Lower leg skin (tissue), 4 donors: ENCODE measurements at places on chromosomes 6 and 20. TPM values are rescaled to one million over a fixed set of nuclear protein-coding genes. Genes with fewer than 3 reads are reported as not detected.

DNA sequence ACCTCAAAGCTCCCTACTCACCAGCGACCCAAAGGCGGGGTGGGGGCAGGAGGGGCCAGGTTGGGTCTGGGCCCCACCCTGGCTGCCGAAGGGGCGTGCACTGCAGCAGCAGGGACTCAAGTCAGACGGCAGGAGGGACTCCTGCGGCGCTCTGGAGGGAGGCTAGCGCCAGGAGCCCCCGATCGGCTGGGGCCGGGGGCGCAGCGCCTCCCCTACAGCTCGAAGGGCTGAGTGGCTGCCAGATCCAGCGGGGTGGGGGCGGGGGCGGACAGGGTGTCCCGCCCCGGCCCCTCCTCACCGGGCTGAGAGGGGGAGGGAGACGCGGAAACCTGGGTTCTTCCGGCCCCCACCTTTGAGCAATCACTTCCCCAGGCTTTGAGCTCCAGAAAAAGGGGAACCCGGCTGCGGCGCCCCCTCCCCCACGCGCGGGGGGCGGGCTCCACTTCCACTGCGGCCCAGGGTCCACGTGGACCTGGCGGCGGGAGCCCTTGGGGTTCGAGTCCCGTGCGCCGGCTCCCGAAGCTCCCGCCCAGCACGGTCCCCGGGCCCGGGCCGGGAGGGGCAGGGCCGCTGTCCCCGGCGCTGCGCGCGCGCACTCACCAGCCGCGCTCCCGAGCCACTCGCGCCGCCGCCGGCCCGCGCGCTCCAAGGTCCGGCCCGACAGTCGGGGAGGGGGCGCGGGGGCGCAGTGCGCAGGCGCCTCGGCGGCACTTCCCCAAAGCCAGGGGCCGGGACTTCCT lies at the start of gene RGS19:
RGS19 (minus strand) TSS at position 246 of the 740 bp plus-strand sequence. CDS start 2,632 bp downstream, outside the sequence.
- peak; percentile 94 for DNase-seq

- peak; percentile 47 for DNase-seq
Observed at GRCh38 chr6:112016320-112016719, 37.6 kb upstream of the CCN6 start.

DNA sequence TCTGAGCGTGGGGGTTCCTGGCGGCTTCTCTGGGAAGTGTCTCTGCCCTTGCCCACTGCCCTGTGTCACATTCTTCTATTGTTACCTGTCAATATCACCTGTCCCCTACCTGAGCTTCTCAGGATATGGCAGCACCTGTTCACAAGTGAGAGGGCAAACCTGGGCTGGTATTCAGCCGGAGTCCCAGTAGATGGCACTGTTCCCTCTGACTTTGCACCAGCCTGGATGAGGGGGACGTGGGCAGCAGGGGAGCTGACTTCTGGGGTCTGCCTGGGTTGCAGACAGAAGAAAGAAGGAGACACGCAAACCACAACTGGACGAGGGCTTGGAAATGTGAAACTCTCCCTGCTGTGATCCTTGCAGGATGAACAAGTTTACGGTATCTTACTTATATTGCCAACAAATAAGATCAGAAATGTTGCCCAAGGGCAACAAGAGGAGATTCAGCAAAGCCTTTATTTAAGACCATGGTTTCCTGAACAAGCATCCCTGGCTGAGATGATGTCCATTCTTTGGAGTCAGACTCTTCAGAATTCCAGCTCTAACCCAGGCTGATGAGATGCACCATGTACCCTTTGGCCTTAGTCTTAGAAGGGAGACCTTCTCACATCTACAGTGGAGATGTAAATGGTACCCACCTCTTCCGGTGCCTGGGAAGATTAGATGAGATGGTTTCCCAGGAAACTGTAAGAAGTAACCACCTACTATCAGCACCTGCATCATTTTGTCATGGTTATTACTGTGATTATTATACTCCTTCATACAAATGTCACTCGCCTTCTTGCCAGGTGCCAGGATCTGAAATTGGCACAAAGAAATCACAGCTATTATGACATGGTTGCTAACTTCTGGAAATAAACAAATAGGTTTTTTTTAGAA lies 400.0 kb upstream of the CDH4 start:
- DNase-seq = peak; percentile 34

DNA sequence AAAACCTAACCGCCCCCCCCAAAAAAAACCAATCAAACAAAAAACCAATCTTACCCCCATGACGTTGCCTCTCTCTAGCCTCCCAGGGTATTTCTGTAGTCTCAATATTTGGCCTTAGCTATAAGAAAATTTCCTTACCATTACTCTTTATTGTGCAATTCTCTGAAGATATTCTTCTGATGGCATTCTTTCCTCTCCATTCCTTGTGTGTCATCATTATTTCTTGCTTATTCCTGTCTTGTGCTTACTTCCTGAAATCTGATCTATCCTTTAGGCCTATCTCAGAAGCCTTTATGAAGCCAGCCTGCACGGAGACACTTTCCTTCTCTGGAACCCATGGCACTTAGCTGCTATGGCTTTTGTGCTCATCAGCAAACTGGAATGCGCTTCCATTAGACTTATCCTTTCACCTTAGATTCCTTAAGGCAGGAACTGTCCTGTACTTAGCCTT lies 65.9 kb upstream of the DDR1 start:
- no peak for DNase-seq

DNA sequence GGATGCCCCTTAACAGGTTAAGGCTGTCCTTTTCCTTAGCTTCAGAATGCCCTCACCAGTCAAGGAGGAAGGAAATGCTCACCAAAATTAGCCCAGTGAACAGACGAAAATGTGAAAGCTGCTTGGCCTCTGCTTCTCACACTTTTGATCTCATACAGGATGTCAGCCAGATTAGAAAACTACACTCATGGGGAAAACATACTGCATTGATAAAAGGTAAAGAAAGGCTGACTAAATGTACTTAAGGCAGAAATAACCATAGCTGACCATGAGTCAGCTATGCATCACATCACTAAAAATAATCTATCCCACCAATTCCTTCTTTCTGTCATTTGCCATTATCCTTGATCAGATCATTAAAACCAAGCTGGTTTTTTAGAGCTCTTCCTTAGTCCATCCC lies 198.4 kb upstream of the TENT5A start:
- no peak for DNase-seq

GRCh38 chr6:63097222-63097621 lies 114.0 kb upstream of the FKBP1C start:
- no peak for DNase-seq

GRCh38 chr6:135282395-135282794 lies 101.3 kb downstream of the MYB start:
- DNase-seq = no peak

DNA sequence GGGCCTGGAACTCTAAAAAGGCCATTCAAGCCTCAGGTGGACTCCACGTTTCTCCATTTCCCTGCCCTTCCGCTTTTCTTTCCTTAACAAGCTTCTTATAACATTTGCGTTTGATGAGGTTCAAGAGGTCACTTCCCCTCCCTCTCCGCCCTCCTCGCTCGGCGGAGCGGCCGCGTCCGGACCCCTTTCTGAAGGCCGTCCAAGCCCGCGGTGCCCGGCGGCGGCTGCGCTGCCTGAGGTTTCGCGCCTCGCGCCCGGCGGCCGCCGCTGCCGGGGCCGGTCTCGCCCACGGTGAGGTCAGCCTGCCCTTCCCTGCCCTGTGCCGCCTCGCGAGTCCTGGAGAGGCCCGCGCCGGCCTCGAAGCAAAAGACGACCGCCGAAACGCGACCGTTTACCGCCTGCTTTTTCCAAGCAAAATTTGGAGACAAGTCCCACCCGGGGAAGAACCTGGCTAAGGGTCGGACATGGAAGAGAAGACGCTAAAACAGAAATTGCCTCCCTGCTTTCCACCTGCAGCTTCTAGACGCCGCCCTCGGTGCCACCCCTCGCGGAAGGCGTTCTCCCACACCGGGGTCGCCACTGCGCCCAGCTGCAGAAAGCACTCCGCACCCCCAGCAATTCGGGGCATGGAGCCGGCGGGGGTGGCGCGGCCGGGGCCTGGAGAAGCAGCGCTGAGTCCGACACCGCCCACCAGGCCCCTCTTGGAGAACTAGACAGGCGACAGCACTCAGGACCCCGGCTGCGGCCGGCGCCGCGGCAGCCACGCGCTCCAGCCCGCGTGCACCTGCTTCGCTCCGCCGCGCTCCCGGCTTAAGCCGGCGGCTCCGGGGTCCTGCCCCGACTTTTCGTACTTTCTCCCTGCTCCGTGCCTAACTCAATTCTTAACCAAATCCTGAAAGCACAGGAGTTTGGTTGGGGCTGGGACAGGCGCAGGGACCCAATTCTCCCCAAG lies 11.0 kb upstream of the FOXF2 start:
- no peak for DNase-seq

- no peak for DNase-seq
Observed at GRCh38 chr6:124203812-124204167, 400.1 kb downstream of the NKAIN2 start.

GRCh38 chr6:158047127-158047518 lies 65.5 kb downstream of the SYNJ2 start:
- DNase-seq = no peak

DNA sequence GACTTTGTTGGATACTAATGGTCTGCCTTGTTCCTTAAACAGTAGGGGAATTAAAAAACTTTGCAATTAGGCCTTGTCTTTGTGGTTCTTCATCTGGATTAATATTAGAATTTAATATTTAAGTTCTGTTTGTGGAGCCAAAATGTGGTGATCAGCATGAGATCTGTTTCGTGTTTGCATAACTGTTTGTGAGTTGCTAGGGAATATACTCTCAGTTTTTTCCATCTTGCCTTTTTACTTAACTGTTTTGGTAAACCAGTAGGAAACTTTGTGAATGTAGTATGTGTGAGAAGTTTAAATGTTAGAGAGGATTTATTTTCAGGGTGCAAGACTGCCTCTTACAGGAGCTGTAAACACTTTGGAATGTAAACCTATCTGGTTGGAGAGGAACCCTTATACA lies 35.6 kb downstream of the LRRC1 start:
- DNase-seq = no peak

- no peak for DNase-seq
Observed at GRCh38 chr6:63504777-63505384, 67.4 kb upstream of the LOC128125822 start.

- DNase-seq = no peak
Observed at GRCh38 chr20:3521852-3522740, 51.3 kb downstream of the ATRN start.

DNA sequence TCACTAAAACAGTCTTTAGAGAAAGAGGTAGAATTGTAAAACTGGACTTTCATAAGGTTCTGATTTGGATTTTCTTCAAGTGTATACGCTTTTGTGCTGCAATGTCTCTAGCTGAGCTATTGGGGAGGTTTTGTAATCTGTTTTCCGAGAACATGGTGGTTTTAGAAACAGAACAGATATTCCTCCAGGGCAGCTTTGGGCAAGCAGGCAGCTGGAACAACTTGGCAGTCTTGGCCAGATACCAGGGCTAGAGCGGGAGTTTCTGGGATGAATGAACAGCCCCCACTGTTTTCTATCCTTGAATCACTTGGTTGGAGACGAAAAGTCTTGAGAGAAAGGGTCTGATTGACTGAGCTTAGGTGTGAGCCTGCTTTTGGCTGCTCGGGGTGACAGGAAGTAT lies 17.1 kb upstream of the ARMC2 start:
- no peak for DNase-seq

GRCh38 chr6:19664878-19665612 lies 172.1 kb upstream of the ID4 start:
- DNase-seq = no peak

GRCh38 chr6:75275067-75275466 lies 9.5 kb downstream of the TMEM30A start:
- DNase-seq = no peak

DNA sequence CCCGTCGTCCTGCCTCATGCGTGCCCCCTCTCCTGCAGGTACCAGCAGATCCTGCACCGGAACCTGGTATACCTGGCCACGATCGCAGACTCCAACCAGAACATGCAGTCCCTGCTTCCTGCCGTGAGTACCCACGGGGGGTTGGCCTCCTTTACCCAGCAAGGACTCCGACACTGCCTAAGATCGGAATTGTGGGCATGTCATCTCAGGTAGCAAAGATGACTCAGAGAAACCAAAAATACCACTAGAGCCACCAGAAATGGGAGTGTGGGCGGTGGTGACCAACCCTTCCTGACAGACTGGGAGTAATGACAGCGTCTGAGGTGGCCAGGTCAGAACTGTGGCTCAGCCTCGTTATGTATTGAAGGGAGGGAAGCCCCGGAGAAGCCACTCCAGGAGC lies 16.3 kb downstream of the SS18L1 start:
- DNase-seq = no peak

DNA sequence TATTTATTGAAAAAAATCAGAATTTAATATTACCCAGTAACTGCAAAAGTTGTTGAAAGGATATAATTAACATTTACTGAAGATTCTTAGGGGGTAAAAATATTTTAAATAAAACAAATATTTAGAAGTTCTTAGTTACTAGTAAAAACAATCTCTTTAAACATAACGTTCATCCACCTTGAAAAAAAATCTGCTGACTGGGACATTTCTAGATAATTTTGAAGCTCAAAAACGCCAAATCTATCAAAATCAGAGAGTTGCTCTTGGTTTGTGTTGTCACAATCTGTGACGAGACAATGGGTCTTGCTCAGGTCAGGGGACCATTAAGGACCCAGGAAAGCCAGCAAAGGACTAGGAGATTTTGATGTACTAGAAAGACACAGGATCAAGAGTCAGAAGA lies 177.0 kb downstream of the BACH2 start:
- no peak for DNase-seq

GRCh38 chr20:7137395-7138151 lies 370.1 kb downstream of the BMP2 start:
- no peak for DNase-seq

- DNase-seq = no peak
Observed at GRCh38 chr6:273551-274058, 18.7 kb upstream of the DUSP22 start.

DNA sequence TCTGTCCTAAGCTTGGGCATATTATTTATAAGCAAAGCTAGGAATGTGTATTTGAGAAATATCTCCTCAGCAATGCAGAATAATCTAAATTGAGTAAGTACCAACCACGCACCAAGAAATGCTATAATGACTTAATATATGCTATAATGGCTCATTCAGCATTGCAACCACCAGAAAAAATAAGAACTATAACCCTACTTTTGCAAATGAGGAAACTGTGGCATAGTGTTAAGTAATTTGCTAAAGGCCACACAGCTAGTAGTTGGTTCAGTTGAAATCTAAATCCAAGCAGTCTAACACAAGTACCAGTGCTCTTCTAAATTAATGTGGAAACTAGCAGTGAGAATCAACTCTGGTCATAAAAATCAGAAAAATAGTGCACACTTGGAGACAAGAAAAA lies 35.7 kb downstream of the HBS1L start:
- no peak for DNase-seq

GRCh38 chr20:18928626-18929025 lies 115.0 kb downstream of the SCP2D1 start:
- DNase-seq = no peak

- DNase-seq = no peak
Observed at GRCh38 chr20:48035961-48036731, 250.9 kb upstream of the SULF2 start.

GRCh38 chr6:157290797-157291196 lies 32.5 kb downstream of the TMEM242 start:
- no peak for DNase-seq

GRCh38 chr6:127792616-127793015 lies 108.2 kb downstream of the THEMIS start:
- DNase-seq = no peak

RIPK1 gene
- total RNA-seq = 29.7 TPM

PAX1 gene
- 0.05 TPM for total RNA-seq

FOXF2 gene
- total RNA-seq = 0.59 TPM

SYCP2L gene
- 0.17 TPM for total RNA-seq

WFDC10A gene
- total RNA-seq = not detected

PKIB gene
- total RNA-seq = 13.3 TPM

SLC17A1 gene
- not detected for total RNA-seq

HSPA12B gene
- total RNA-seq = 5.6 TPM
